ENCODE measurements at places on chromosomes 3 and 15.
A peak's percentile ranks its signal among the peaks of the same experiment; 100 is the strongest.

DNA sequence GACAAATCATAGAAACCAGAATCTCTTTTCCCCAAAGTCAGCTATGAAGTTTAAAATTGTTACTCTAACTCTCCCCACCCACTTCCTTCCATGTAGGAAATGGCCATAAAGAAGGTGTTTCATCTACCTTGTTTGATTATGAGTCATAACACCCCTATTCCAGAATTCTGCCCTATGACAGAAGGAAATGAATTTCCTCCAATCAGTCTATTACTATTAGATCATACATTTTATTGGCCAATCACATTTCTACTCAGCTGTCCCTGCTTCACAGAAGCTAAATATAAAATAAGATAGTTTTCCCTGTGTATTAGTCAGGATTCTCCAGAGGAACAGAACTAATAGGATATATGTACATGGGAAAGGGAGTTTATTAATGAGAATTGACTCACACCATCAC is 102.1 kb downstream of the TGFBR2 start:
- no peak for DNase-seq

DNA sequence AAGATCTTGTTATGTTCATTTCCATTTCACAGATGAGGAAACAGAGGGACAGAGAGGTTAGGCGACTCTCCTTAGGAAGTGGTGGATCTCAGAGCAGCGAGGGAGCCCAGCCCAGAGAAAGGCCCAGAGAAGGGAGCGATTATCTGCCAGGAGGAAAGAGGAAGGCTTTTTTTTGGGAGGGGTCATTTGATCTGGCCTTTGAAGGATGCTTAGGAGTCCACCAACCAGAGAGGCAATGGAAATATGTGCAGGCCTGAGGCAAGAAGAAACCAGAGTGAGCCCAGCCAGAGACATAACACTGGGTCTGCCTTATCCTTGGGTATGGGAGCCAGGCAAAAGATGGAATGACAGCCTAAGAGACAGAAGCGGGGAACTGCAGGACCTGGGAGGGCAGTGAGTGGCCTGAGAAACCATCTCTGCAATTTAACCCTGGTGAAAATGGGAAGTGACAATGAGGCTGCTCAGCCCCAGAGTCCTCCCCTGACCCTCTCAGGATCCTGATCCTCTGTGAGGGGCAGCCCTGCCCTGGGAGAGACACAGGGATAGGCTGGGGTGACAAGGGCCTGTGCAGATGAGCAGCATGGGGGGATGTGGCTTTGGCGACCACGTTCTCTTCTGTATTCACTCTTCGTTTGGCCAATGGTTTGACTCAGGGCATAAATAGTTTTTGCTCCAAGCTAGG is 163.2 kb downstream of the WNT7A start:
- DNase-seq = no peak

DNA sequence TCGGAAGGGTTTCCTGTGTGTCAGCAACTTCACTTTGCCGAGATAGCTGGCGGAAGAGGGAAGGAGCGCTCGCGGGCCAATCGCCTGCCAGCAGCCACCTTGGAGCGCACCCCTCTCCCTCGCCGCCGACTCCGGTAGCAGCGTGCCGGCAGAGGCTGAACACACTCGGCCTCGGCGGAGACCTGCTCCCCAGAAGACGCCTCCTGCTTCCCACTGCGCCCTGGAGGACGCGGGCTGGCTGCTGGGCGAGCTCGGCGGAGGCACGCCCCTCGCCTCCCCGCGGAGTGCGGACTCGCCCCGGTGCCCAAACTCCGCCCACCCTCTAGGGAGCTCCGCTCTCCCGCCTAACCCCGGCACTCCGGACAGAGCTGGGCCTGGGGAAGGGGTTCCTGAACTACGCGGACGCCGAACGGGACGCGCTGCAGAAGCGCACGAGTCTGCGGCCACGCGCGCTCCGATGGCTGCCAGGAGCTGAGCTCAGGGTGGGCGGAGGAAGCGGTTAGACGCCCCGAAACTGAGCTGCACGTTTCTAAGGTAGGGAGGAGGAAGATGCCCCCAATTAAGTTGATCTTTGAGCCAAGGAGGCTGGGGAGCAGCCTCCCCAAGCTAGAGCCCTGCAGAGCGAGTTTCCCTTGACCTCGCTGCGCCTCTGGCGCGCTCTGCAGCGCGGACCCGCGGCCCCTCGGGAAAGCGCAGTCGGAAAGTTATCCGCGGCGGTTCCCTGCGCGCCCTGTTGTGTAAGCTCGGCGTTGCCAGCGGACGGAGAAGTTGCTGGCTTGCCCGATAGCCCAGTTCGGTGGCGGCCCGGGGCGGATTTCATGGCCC is at the start of gene P2RY1:
P2RY1 (plus strand) TSS at position 356 of the 825 bp plus-strand sequence. CDS start 652 bp downstream, outside the sequence.
- DNase-seq = peak; percentile 12

DNA sequence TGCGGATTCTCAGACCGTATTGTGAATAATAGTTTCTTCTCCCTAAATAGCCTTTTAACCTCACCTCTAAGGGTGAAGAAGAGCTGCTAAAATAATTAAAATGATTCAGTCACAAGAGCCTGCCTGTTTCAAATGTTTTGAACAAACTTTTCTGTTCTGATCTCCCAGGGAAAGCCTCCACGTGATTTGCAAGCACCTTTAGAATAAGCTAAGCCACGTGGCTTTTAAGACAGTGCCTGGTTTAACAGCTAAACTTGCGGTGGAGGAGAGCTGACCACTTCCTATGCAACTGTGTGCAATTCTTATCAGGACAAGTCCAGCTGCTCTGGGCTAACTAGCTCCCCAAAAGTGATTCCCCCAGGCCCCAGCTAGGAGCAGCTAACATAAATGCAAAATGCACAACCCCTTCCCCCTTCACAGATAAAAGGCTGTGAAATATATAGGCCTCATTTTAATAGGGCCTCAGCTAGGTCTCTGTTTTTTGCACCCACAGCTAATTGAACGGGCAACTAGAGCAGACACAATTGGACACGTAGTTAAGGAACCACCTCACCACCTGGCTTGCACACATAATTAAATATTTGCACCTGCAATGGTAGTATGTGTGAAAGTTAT is 401.2 kb upstream of the NR2F2 start:
- DNase-seq = no peak

- DNase-seq = no peak
Observed at GRCh38 chr3:16199769-16200168, 25.3 kb downstream of the GALNT15 start.

DNA sequence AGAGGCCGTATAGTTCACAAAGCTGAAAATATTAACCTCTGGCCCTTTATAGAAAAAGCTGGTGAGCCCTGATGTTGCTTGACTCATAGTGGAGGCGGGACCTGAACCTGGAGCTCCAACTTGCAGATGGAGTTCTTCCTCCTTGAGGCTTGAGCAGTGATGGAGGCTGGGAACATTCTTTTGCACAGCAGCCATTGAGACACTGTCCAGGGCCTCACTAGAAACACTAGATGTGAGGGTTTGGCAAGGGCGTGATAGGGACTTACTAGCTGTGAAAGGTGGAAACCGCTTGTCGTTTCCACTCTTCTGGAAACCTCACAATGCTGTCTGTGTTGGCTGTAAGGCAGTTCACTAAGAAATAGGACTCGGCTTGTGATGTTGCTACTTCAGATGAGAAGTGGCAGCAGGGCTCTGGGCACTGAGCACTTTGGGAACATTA is 12.5 kb downstream of the SMAD6 start:
- no peak for DNase-seq

GRCh38 chr3:51099794-51100535 is 285.1 kb upstream of the MANF start:
- DNase-seq = peak; percentile 12

DNA sequence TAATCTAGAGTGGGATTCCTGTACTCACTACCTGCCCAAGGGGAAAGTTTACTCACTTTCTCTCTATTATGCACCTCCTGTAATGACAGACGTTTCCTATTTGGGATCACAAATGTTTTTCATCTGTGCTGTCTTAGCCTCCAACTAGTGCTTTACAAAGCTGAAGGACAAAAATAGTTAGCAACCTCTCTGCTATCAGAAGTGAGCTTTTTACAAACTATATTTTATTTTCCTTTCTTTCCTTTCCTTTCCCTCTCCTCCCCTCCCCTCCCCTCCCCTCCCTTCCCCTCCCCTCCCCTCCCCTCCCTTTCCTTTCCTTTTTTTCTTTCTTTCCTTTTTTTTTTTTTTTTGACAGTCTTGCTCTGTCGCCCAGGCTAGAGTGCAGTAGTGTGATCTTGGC is 130.8 kb downstream of the UNC13C start:
- no peak for DNase-seq

DNA sequence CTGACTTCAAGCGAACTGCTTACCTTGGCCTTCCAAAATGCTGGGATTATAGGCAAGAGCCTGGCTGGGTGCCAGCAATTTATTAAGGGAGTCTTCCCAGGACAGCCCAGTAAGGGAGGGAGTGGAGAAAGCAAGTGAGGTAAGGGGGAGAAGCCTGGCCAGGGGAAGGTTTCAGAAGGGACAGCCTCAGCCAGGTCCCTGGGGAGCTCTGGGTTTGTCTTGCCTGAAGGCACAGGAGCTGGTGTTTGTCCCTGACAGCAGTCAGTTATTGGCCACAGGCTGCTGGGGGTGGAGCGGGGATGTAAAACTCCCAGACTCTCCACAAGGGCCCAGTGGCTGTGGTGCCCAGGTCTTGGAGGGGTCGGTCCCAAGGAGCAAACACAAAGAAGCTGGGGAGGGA is 33.0 kb upstream of the CDCP1 start:
- no peak for DNase-seq

DNA sequence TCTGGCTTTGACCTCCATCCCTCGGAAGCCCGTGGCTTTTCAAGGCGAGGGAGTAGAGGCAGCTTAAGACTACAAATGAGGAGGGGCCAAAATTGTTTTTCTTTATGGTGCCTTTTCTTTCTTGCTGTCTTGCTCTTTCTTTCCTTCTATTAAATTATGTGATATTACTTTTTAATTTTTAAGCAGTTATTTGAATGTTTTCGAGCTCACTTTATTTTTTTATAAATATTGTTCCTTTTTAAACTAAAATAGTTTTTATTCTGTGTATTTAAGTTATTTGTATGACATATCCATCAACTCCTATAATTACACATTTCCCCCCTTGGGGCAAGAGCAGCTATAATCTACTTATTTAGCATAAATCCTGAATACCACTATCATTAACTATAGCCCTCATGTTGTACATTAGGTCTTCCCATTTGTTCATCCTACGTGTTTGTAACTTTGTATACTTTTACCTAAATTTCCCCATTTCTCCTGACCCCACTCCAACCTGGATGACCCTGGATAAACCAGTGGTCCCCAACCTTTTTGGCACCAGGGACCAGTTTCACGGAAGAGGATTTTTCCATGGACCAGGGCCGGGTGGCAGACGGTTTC is 622 bp upstream of the PLSCR1 start:
- no peak for DNase-seq

GRCh38 chr3:8197384-8197783 is 304.2 kb upstream of the LMCD1 start:
- DNase-seq = no peak

GRCh38 chr3:108292905-108293328 is 3.4 kb upstream of the HHLA2 start:
- no peak for DNase-seq

- DNase-seq = peak; percentile 21
Observed at GRCh38 chr3:71930056-71930991, 145.4 kb upstream of the PROK2 start.

DNA sequence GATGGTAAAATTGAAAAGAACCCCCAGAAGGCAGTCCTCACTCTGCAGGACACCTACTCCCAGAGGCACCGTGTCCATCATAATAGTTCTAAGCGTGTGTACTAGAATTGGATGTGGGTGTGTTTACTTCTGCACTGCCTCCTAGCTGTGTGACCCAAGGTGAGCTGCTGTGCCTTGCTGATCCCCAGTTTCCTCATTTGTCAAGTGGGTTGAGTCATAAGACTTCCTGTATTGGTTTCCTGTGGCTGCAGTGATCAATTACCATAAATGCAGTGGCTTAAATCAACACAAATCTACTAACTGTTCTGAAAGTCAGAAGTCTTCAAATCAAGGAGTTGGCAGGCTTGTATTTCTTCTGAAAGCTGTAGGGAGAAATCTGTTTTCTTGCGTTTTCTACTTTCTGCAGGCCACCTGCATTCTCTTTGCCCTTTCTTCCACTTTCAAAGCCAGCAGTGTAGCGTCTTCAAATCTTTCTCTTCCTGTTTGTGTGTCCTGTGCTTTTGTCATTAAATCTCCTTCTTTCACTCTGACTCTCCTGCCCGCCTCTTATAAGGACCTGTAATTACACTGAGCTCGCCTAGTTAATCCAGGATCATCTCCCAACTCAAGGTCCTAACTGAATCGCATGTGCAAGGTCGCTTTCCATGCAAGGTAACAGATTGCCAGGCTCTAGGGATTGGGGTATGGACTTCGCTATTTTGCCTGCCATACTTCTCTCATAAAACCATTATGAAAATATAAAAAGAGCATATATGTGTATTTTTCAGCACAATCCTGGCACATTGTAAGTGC is 59.0 kb downstream of the RORA start:
- DNase-seq = no peak

- no peak for DNase-seq
Observed at GRCh38 chr15:41923401-41923997, 29.6 kb upstream of the SPTBN5 start.

- DNase-seq = no peak
Observed at GRCh38 chr15:88890495-88890894, 4.8 kb downstream of the HAPLN3 start.

- DNase-seq = no peak
Observed at GRCh38 chr15:92839696-92840095, 60.4 kb upstream of the CHD2 start.

DNA sequence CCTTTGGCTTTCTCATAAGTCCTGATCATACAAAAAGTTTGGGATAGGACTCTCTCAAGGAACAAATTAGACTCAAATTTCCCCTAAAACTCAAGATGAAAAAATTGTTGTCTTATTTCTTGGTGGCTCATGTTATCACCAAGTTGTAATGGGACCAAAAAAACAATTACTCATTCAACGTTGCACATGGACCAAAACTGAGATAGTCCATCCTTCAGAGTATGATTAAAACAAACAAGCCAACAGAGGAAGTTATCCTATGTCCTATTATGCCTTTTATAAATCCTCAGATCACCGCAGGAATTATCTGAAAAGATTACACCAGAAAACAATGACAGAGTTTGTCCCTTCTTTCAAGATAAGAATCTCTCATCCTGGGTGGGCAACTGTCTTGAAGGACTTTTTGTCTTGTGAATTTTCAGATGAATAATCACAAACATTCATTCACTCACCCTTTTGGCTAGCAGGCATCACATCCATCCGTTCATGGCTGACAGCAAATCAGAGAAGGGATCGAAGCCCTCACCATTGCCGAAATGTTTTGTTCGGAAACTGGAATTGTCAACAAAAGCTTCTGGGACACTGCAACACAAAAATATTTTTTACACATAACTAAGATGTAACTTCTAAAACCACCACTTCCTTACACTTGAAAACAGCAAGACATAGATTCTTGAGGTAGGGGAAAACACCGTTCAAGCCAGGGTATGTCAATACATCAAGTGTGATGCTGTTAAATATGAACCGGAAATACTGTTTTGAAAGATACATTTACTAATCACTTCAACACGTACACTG is 90.4 kb downstream of the FOXP1 start:
- no peak for DNase-seq

DNA sequence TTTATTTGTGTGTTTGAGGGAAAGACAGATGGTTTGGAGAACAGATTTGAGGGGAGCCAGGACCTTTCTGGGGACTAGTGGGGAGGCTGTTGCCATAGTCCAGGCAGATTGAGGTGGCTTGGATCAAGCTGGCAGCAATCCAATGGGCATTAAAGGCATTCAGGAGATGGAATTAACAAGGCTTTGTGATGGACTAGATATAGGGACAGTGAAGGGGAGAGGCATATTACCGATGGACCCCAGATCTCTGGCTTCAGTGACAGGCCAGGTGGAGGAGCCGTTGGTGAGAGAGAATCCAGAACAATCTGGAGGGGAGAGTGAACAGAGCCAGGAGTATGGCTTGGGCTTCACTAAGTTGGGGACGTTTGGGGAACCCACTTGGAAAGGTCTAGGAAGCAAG is 124.8 kb downstream of the EEFSEC start:
- DNase-seq = no peak

GRCh38 chr3:172904711-172905373 is 154.3 kb downstream of the ECT2 start:
- no peak for DNase-seq

All from GM04503 (cell line).